ENCODE measurements at places on chromosomes 11 and 22. TPM values are rescaled to one million over a fixed set of nuclear protein-coding genes. Genes with fewer than 3 reads are reported as not detected.

GRCh38 chr11:113935858-113936257 lies 31.3 kb downstream of the HTR3B start:
- DNase-seq: no peak

GRCh38 chr11:8107642-8108041 lies 26.6 kb downstream of the TUB start:
- no peak for DNase-seq

- DNase-seq: no peak
Observed at GRCh38 chr11:120352405-120352804, 16.2 kb downstream of the ARHGEF12 start.

- DNase-seq: peak; percentile 6
Observed at GRCh38 chr11:32615422-32615821, 31.8 kb downstream of the EIF3M start.

GRCh38 chr22:19717691-19718455 lies 3.6 kb downstream of the SEPTIN5 start:
- DNase-seq: peak; percentile 79

DNA sequence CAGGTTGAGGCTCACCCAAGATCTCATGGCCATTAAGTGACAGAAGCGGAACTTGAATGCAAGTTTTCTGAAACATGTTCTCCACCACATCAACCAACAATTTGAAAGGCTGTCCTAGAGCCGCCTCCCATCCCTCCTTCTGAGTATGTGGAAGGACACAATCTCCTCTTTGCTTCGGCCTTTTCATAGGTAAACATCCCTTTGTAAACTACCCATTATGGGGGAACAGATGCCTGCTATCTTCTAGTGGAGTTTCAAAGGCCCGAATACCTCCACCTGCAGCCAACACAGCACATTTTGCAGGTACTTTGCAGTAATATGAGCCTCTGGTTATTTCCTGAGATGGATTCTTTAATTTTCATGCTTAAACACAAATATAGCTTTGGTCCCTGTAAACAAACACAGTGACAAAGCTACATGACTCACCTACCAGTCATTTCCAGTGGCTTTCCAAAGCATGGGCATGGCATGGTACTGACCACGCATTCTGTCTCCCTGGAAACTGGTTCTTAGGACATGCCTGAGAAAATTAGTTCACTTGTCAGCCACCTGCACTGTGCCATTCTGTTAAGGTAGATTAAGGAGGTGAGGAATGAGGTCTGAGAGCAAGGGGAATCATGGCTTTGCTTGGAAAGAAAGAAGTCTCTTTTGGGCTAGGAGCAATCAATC lies 60.2 kb downstream of the EHF start:
- no peak for DNase-seq

DNA sequence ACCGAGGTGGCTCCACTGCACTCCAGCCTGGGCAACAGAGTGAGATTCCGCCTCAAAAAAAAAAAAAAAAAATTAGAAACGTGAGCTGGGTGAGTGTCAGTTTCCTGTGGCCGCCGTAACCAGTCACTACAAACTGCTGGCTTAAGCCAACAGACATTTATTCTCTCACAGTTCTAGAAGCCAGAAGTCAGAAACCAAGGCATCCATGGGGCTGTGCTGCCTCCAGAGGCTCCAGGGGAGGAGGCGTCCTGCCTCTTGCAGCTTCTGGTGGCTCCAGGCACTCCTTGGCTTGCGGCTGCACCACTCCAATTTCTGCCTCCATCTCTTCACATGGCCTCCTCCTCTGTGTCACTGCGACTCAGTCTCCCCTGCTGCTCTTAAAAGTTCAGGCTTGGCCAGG lies 11.1 kb upstream of the KIAA0930 start:
- DNase-seq: no peak

DNA sequence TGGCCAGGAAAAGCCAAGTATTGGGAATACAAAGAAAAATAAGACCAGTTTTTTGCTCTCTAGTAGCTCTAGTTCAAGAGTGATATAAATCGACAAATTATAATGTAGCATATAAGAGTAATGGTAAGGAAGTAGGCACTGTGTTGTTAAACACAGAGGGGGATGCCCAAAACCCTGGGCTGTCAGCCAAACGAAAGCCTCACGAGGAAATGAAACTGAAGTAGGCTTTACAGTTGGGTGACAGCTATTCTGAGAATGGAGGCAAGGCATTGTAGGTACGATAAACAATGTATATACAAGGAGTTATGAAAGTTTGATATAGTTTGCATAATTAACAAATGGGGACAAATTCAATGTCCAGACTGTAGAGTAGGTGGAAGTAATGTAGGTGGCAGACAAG lies 176.4 kb downstream of the FAM181B start:
- no peak for DNase-seq

DNA sequence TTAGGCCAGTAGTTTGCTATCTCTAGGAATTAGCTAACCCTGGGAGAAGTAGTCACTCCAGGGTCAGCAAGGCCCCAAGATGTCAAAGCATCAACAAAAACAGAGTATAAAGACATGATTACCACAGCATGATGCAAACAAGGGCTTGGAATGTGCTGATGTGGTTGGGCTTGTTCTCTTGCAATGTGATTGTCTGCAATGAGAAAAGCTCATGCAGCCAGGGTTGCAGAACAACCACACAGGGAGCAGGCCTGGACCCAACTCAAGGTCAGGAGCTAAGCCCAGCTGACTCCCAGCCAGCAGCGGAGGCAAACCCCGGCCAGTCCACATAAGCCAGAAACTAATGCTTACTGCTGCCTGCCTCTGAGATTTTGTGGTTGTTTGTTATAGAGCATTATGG lies 132.4 kb upstream of the ZC3H12C start:
- peak; percentile 61 for DNase-seq

DNA sequence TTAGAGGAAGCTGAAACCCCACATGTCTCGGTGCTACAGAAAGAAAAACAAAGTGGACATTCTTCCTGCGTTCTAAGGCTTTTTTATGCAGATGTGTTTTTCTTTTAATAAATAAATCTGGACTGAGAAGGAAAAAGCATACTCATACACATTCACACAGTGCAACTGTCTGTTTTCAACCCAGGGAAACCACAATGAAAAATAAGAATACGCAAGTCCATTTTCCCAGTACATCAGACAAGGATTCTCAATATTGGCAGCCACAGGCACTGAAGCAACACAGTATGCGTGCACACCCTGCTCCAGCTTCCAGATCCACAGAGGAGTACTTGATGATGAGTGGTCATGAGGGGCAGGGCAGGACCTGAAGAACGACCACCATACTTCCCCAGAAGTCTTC lies 86.9 kb downstream of the ETS1 start:
- DNase-seq: no peak

GRCh38 chr11:121352251-121352891 lies 59.8 kb downstream of the SC5D start:
- DNase-seq: no peak

GRCh38 chr11:69008737-69009440 lies 4.2 kb downstream of the MRGPRF start:
- no peak for DNase-seq

GRCh38 chr11:19117760-19118097 lies 761 bp downstream of the ZDHHC13 start:
- DNase-seq: no peak

DNA sequence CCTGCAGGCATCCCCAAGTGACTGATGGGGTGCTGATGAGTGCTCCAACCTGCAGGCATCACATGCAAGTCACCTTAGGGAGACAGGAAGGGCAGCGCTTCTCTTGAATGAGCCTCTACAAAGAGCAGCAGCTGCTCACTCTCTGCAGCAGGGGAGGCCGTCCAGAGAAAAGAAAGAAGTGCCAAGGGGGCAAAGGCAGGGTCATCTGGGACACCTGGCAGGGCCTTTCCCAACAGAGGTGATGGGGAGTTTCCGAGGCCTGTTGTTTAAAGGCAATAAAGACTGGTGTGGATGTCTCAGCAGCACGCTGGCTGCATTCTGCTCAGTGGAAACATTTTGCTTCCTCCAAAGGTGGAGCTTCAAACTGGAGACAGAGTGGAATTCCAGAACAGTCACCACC lies 113.7 kb downstream of the ETS1 start:
- DNase-seq: no peak

- peak; percentile 35 for DNase-seq
Observed at GRCh38 chr22:39240831-39241793, 3.7 kb downstream of the PDGFB start.

DNA sequence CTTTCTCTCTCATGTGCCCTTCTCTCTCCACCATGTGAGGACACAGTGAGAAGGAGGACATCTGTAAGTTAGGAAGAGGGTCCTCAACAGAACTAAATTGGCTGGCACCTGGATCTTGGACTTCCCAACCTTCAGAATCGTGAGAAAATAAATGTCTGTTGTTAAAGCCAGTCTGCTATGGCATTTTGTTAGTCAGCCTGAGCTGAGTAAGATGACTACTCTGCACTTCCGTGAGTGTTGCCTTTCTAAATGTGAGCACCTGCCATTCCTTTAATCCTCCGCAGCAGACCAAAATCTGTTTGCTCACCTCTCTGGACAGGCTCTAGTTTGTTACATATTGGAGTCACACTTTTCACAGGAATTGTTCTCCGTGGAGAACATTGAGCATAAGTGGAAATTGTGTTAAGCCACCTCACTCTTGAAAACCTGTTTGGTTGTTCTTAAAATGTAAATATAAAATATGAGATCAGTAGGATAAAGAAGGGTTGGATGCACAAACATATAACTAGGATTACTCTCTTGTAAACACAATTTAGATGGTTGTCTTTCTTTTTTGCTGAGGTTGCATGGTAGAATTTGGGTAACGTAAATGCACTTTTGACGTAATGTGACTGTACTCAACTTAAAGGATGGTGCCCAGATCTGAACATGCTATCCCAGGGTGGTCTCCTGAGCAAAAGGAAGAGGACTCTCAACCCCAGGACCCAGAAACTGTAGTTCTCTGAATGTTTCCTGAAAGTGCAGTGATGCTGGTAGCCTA lies 65.9 kb downstream of the SNX19 start:
- DNase-seq: no peak

DNA sequence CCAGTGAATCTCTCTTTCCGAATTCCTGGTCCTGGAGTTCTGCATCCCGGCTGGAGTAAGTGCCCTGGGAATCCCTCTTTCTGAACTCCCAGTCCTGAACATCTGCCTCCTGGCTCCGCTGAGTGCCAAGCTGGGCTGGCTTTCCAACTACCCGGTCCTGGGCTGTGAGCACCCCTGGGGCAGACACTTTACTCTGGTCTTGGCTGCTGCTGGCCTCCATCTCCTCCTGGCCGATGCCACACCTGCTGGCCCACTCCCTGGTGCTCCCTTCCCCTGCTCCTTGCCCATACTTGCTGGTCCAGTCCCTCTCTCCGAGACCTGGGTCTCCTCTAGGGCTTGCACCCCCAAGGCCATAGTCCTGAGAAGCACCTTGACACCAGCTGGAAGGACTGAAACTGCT lies 14.7 kb downstream of the TNKS1BP1 start:
- DNase-seq: no peak

GRCh38 chr11:132551016-132551415 lies 981.3 kb downstream of the OPCML start:
- DNase-seq: no peak

The GPHA2 gene
- not detected for total RNA-seq

The MAPK8IP2 gene
- total RNA-seq: not detected

The OR5A1 gene
- total RNA-seq: 0.06 TPM

The CNGA4 gene
- not detected for total RNA-seq

The MS4A12 gene
- total RNA-seq: not detected

The MS4A4E gene
- not detected for total RNA-seq
